ENCODE measurements at places on chromosomes 4 and X. TPM values are rescaled to one million over a fixed set of nuclear protein-coding genes. Genes with fewer than 3 reads are reported as not detected.

HSFX4 gene
- total RNA-seq, result not detected

MAOA gene
- total RNA-seq, result 10.2 TPM

WDR1 gene
- total RNA-seq, result 143 TPM

RUFY3 gene
- 74.4 TPM for total RNA-seq

ABLIM2 gene
- 70.9 TPM for total RNA-seq

GAGE2A gene
- not detected for total RNA-seq

EGFL6 gene
- total RNA-seq, result not detected

FREM3 gene
- total RNA-seq, result not detected

ADAMTS3 gene
- total RNA-seq, result 1.4 TPM

IRS4 gene
- total RNA-seq, result not detected

USP17L12 gene
- total RNA-seq, result not detected

MGAT4D gene
- not detected for total RNA-seq

FAM53A gene
- total RNA-seq, result 4.3 TPM

DCHS2 gene
- total RNA-seq, result 0.05 TPM

TRIM60 gene
- not detected for total RNA-seq

NLRP2B gene
- total RNA-seq, result 0.18 TPM

PLXNB3 gene
- total RNA-seq, result 1.6 TPM

CLGN gene
- 0.34 TPM for total RNA-seq

SMIM31 gene
- not detected for total RNA-seq

Measured in spleen (tissue), 13 donors.